NCI-H2081 (cell line): ENCODE measurements at places on chromosomes 5 and 9.

DNA sequence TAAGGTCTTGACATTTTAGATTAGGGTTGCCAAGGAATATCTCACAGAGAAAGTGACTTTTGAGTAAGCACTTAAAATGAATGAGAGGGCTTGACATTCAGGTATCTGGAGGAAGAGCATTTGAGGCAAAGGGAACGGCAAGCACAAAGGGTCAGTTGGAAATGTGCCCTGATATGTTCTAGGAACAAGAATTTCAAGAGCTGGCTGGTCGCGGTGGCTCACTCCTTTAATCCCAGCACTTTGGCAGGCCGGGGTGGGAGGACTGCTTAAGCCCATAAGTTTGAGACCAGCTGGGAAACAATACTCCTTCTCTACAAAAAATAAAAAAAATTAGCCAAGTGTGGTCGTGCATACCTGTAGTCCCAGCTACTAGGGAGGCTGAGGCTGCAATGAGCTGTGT, 16.5 kb downstream of the KIAA1958 start:
- DNase-seq = no peak

DNA sequence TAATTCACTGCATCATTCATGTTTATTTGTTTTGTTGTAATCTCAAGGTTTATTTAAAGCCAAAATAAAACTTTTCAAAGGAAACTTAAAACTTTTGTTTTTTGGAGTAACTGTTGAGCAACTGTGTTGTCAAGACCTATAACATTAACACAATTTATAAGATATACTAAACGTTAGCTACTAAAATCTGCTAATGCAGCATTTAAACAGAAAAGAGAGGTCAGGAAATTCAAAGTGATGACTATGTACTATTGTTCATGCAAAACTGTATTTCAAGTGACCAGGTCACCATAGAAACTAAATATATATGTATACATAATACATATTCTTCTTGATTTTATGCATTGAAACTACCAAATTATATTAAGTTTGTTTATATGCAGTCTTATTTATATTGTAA, 1740.9 kb downstream of the EFNA5 start:
- no peak for DNase-seq

DNA sequence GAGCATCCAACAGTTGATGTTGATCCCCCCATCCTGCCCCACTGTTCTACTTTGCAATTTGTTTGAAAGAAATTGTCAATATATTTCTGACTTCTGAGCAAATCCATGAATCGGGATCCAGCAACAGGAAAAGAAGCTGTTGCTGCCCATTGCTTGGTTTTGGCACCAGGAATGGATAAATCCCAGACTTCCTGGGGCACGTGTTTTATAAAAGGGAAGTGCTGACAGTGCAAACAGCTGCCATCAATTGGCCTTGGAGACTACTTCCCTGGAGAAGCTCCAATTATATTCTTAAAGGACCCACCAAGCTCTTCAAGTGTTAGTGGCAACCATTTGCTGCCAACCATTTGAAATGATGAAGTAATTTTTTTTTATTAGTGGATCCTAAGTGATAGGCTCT, 13.7 kb downstream of the STK32A start:
- peak; percentile 16 for DNase-seq

GRCh38 chr5:112833971-112834370, 27.1 kb upstream of the SRP19 start:
- no peak for DNase-seq

DNA sequence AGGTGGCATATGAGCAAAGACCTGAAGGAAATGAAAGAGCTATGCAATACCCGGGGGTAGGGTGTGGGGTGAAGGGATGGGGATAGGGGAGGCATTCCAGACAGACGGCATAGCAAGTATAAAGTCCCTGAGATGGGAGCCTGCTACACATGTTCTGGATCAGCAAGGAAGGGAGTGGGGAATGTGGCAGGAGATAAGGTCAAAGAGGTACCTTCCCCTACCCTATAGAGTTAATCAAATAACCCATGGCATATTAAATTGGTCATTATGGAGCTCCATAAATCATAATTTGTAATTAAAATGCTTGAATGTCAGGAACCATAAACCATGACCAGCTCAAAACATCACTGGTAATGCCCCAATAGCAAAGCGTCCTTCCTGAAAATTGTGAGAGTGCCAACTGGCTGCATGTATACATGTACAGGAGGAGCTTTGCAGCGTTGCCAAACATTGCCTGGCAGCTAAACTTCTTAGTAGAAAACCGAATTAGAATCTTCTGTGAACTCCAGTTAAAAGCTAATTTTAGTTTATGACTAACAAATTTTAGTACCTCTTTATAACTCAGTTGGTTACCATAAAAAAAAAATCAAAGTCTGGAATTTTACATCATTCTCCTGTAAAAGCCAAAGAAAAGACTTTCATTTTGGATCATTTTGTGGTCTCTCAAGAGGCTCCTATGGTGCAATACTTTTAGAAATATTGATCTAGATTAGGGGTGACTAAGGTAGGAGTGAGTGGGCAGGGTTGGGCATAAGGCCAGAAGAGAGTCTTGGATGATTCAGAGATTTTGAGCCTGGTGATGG, 4.7 kb downstream of the DNAI1 start:
- no peak for DNase-seq

GRCh38 chr5:1009359-1010180, 968 bp downstream of the NKD2 start:
- DNase-seq = no peak

DNA sequence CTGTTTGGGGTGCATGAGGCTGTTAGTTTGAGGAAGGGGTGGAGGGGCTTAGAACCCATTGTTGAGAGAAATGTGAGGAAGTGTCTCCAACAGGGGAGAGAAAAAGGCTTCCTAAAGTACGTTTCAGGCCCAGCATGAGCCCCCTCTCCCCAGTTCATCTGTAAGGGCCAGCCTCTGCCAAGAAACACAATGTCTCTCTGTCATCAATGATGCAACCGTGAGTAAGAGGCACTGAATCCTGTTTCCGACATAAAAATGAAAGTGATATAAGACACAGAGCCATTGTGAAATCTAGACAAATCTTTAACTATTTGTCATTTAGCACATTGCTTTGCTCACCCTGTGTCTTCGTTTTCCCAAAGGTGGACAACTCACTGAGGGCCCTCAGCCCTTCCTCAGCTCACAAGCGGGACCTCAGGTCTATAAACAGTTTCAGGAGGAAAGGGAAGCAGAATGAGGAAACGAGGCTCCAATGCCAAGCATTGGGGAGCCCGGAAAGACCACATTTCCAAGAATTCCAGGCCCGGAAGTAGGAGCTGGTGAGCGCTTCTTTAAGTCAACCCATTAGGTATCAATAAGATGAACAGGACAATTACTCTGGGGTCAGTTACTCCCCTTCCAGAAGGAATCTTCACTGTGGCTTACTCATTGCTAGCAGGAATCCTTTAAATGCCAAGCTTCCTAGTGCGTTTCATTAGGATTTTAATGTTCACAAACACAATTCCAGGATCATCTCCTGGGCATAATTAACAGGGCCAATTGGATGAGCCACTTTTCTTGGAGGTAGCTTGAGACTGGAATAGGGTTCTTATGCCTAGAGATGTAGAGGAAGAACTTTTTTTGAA, 59.0 kb upstream of the KLF4 start:
- no peak for DNase-seq

DNA sequence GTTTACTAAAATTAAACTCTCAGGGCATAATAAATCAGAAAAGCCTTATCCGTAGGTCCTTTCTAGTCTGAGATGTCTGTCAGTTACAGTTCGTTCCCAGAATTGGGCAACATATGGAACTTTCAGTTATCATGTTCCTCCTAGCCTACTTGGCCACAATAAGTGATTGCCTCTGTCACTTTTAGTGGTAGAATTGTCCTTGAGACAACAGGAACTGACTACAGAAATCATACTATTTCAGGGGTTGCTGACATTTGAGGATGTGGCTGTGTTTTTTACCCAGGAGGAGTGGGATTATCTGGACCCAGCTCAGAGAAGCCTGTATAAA, 956 bp downstream of the ZNF189 start:
- DNase-seq = no peak
